ENCODE measurements at places on chromosomes 6 and 20. TPM values are rescaled to one million over a fixed set of nuclear protein-coding genes. Genes with fewer than 3 reads are reported as not detected.

OR11A1 gene
- total RNA-seq = not detected

DNA sequence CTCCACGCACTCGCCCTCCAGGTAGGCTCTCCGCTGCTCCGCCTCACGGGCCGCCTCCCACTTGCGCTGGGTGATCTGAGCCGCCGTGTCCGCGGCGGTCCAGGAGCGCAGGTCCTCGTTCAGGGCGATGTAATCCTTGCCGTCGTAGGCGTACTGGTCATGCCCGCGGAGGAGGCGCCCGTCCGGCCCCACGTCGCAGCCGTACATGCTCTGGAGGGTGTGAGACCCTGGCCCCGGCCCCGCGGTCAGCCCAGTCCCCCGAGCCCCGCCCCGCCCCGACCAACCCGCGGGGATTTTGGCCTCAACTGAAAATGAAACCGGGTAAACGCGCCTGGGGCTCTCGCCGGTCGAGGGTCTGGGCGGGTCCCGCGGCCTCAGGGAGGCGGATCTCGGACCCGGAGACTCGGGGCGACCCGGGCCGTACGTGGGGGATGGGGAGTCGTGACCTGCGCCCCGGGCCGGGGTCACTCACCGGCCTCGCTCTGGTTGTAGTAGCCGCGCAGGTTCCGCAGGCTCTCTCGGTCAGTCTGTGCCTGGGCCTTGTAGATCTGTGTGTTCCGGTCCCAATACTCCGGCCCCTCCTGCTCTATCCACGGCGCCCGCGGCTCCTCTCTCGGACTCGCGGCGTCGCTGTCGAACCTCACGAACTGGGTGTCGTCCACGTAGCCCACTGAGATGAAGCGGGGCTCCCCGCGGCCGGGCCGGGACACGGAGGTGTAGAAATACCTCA is 598 bp downstream of the HLA-B start:
- DNase-seq = peak; percentile 1

DNA sequence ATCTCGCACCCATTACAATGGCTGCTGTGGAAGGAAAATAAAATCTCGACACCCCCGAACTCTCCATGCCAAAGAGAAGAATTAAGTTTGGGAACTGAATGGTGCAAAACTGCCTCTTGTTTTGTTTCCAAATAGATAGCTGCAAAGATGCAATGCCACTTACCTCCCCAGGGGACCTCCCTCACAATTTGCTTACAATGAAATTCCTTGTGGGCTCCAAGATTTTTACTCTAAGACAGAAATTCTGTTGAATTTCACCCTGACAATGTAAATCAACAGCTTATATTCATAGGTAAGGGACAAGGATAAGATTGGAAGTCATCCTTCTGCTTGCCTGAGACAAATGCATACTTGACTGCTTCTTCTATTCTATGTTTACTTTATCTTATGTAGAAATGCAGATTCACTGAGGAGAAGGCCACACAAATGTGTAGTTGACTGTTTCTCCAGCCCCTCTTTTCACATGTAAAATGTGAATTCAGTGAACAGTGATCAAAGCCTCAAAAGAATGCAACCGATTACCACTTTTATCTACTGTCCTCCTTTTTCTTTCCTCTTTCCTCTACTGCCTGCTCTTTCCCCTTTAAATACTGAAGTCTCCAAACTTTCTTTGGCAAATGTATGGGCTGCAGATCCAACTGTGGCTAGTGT is 36.6 kb downstream of the ADGRF4 start:
- no peak for DNase-seq

ZNF831 gene
- total RNA-seq = 0.98 TPM

DNA sequence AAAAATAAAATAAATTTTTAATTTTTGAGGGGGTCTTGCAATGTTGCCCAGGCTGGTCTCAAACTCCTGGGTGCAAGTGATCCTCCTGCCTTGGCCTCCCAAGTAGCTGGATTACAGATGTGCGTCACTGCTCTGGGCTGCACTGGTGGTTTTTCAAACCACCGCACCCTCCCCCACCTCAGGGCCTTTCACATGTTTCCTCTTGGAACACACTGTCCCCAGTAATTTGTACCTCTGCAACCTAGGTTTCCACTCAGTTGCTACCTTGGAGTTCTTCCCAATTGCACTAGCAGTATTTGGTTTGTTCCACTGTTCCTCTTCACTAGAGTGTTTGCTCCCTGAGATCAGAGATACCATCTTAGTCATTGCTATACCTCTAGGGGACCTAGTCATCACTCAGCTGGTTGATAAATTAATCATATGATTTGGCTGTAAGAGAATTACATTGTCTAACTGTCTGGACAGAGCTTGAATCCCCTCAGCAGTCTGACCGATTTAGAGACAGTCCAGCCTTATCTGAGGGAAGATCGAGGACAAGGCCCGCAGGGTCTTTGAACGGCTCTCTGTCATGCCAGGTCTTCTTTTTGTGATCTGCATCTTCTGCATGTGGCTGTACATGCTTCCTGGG is 32.0 kb downstream of the CEP43 start:
- peak; percentile 11 for DNase-seq

MYBL2 gene
- 1.6 TPM for total RNA-seq

GRCh38 chr6:112437058-112437457 is 89.9 kb downstream of the RFPL4B start:
- DNase-seq = no peak

DNA sequence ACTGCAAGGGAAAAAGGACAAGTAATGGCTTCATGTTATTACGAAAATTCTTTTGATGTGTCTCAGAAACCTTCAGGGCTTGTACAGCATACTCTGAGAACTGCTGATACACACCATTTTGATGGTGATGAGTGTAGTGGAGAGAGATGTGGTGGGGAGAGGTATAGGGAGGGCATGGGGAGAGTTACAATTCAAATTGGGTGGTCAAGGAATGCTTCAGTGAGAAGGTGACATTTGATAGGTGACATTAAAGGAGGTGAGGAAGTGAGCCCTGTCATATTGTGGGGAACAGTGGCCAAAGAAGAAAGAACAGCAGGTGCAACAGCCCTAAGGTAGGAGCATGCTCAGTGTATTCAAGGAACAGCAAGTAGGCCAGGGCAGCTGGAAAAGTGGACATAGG is 318.9 kb downstream of the CLIC5 start:
- no peak for DNase-seq

DEFB110 gene
- not detected for total RNA-seq

- DNase-seq = peak; percentile 1
Measured at GRCh38 chr20:26276554-26277210, 580.0 kb upstream of the ZNF337 start.

GRCh38 chr6:19665613-19665909 is 171.6 kb upstream of the ID4 start:
- no peak for DNase-seq

DNA sequence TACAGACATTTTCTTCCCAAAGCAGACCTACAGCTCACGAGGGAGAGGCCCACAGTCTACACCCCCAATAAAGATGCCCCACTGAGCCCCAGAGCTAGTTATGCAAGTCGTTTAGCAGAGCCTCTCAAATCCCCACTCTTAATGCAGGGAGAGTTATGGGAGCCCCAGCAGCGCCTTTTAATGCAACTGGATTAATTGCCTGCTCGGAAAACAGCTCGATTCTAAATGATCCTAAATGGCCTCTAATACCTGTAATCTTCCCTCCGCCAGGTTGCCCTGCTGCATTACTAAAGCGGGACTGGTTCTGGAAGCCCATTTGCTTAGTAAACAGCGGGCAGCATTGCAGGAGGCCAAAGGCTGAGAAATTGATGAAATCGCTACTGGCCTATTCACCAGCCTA is 656.9 kb downstream of the PTPRT start:
- no peak for DNase-seq

CYP39A1 gene
- total RNA-seq = 4.7 TPM

GRCh38 chr6:44629636-44630035 is 242.1 kb downstream of the CDC5L start:
- DNase-seq = no peak

- DNase-seq = no peak
Measured at GRCh38 chr6:23040899-23041298, 471.5 kb downstream of the HDGFL1 start.

SLC22A2 gene
- total RNA-seq = not detected

PIGT gene
- total RNA-seq = 67.4 TPM

GRCh38 chr6:169469028-169469427 is 215.4 kb upstream of the THBS2 start:
- DNase-seq = no peak

- DNase-seq = peak; percentile 49
Measured at GRCh38 chr6:12578751-12579150, 137.8 kb upstream of the PHACTR1 start.

NHLRC1 gene
- total RNA-seq = 3.0 TPM

PTCRA gene
- not detected for total RNA-seq

Data from fibroblast of the aortic adventitia (primary cell).